BJ (cell line): ENCODE measurements at places on chromosomes 1 and 21.

GRCh38 chr1:62325681-62326080 lies 6.4 kb upstream of the KANK4 start:
- peak; percentile 74 for DNase-seq

- no peak for DNase-seq
Observed at GRCh38 chr1:200373811-200374231, 36.0 kb downstream of the ZNF281 start.

- no peak for DNase-seq
Observed at GRCh38 chr1:86357796-86358195, 38.3 kb downstream of the ODF2L start.

GRCh38 chr21:42017022-42017421 lies 6.9 kb upstream of the ZBTB21 start:
- DNase-seq = no peak

GRCh38 chr1:84350104-84350503 lies 48.2 kb upstream of the DNASE2B start:
- no peak for DNase-seq

DNA sequence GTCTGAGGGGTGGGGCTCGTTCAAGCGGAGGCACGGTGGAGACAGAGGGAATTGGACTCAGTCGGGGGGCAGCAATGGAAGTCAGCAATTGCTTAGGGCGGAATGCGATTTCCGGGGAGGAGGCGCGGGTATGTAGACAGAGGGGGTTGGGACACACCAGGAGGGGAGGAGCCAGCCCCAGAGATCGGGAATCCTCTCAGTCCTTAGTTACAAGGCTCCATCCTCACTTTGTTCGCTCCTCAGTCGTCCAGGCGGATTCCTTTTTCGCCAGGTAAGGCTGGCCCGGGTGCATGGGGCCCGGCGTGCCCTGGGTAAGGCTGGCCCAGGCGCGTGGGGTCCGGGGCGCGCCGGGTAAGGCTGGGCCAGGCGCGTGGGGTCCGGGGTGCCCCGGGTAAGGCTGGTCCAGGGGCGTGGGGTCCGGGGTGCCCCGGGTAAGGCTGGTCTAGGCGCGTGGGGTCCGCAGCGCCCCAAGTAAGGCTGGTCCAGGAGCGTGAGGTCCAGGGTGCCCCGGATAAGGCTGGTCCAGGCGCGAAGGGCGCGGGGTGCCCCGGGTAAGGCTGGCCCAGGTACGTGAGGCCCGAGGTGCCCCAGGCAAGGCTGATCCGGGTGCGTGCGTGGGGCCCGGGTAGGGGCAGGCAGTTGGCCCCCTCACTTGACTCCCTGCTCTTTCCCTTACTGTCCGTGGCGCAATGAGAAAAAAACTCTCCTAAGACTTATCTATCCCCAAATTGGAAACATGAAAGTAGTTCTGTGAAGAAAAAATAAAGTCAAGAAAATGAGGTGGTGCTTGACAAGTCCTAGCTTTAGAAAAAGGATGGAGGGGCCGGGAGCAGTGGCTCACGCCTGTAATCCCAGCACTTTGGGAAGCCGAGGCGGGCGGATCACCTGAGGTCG lies at the start of gene L1TD1:
Gene L1TD1 (plus strand): TSS at position 199 of the 894 bp plus-strand sequence. CDS start 11,780 bp downstream, outside the sequence.
- DNase-seq = no peak

GRCh38 chr21:41736423-41736822 lies 30.4 kb downstream of the RIPK4 start:
- no peak for DNase-seq

GRCh38 chr1:7302126-7302525 lies 469.0 kb upstream of the VAMP3 start:
- DNase-seq = no peak

- DNase-seq = no peak
Observed at GRCh38 chr1:20174937-20175666, 10.8 kb upstream of the UBXN10 start.

DNA sequence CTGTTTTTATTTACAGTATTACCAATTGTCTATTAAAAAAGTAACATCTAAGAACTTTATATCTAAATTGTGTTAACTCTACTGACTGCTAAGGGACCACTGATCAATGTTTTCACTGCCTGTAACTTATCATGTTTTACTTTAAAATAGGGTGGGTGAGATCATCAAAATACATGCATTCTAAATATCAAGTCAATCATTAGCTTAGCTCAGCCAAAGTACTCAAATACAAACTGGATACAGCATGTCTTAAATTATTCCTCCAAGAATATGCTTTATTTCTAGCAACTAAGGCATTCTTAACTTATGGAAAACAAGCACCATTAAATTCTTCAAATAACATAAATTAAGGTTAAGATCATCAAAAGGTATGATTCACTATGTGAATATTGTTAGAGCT lies 638.7 kb upstream of the RGS18 start:
- no peak for DNase-seq

- DNase-seq = no peak
Observed at GRCh38 chr1:247241691-247242090, 14.2 kb upstream of the VN1R5 start.

DNA sequence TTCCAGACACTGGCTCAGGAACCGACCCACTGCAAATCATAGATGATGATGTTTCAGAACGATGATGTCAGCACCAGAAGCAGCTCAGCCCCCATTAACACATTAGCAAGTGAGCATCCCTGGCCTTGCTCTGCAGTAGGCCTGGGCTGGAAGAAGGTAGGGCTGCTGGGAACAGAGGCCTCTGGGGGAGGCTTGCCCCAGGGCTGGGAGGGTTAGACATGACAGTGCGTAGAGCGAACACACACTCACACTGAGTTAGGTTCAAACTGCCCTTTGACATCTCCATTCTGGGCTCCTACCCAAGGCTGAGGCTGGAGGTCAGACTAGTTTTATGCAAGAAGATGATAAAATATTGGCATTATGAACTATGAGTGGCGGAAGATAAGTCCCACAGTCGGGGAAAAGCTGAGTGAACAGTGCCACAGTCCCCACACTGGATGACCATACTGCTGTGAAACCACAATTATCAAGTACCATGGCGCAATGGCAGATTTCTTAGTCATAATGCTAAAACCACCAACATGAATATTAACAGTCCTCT lies 91.1 kb downstream of the DMRTB1 start:
- DNase-seq = no peak

GRCh38 chr1:46585312-46585938 lies 18.6 kb downstream of the MKNK1 start:
- DNase-seq = no peak

- DNase-seq = no peak
Observed at GRCh38 chr1:210741564-210741963, 392.4 kb downstream of the KCNH1 start.

DNA sequence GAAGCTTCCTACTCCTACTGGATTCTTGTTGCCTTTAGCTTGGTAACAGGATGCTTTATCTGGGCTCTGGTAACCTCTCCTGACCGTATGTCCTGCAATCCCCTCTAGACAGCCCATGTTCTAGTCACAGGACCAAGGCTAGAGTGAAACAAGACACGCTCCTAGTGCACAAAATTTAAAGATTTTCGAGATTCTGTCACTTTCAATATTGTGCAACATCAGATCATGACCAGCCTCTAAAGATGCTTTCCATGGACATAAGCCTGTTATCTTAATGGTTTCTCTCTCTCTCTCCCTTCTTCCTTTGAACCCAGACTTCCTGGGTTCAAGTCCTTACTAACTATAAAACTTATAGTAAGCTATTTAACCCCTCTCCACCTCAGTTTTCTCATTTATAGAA lies 1.6 kb upstream of the LY9 start:
- no peak for DNase-seq

- DNase-seq = no peak
Observed at GRCh38 chr21:45516071-45516670, 26.1 kb downstream of the SLC19A1 start.

- DNase-seq = no peak
Observed at GRCh38 chr1:202164271-202165037, 4.1 kb upstream of the PTPN7 start.

DNA sequence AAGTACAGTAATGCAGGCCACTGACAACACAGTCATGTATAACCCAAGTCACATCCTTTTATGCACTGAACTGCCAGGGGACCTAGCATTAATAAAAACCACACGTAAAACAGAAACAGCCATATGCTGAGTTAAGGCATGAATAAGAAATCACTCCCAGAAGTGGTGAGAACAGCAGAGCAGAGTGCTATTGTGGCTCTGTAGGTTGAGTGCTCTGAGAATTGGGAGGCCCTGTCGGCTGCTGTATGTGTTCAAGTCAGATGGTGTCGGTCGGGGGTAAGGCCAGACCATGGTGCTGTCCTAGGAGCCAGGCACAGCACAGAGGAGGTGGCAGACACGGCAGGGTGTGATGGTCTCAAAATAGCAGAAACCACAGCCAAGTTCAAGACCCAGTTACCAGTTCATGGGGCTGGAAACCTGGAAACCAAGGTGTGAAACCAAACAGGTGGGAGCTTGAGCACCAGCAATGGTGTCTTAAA lies 126.6 kb upstream of the COA6 start:
- DNase-seq = no peak

DNA sequence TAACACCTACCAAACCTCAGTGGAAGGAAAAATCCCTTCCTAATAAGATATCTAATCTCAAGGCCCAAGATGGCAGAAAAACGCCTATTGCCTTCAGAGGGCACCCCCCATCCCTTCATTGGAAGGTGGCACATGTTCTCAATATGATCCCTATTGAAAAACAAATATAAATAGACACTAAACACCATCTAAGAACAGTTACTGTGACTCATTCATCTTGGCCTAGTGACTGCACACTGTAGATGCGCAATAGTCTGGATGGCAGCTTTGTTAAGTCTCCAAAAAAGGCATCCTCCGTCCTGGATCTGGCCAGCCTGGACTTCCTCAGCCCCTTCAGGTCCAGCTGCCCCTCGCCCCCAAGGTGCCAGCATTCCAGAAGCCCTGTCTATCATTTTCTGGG lies 121.9 kb downstream of the CAPN8 start:
- no peak for DNase-seq

- DNase-seq = no peak
Observed at GRCh38 chr1:204651843-204652421, 33.6 kb downstream of the LRRN2 start.

GRCh38 chr1:119862276-119862675 lies 34.0 kb downstream of the ADAM30 start:
- DNase-seq = no peak

- peak; percentile 20 for DNase-seq
Observed at GRCh38 chr1:236502972-236503639, 20.7 kb upstream of the LGALS8 start.

DNA sequence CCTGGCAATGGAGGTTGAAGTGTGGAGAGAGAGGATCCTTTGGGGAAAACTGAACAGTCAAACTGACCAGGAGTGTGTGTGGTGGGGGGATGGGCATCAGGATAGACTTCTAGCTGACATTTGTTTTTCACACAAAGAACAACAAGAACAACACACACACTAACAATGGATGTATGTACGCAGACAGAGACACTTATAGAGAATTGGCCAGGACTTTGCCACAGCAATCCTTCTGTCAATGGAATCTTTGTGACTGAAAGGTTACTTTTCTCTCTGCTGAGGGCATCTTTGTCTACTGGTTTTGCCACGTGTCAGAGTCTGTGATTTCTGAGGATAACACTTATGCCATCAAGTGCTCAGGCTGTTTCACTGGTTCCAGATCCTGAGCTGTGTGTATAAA lies 12.4 kb upstream of the FCGR2A start:
- no peak for DNase-seq
